ENCODE measurements at places on chromosomes 4 and X. TPM values are rescaled to one million over a fixed set of nuclear protein-coding genes. Genes with fewer than 3 reads are reported as not detected.
A peak's percentile ranks its signal among the peaks of the same experiment; 100 is the strongest.

GRCh38 chrX:80876877-80877276 is 67.2 kb upstream of the BRWD3 start:
- DNase-seq, result peak; percentile 16

DNA sequence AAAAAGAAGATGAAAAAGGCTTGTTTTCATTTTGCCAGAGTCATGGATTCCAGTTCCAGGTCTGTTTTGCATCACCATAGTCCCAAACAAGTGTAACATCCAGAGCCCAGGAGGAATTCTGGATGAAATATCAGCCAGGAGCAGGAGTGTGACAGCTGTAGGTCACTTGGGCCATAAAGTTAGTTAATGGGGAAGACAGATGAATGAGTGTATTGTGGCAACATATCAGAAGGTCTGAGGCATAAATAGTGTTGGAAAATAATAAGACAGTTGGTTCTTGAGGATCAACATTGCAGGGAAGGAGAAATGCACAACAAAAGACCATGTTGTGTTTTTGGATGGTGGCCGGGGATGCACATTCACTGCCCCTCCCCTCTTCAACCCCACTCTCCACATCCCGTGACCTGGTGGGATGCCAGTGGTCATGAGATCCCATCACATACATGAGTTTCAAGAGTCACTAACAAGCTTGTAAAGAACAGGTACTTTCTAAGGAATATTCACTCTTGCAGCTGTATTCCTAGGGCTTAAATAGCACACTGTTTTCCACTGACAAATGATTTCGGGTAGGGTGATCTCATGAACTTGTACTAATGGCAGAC is 83.1 kb upstream of the IGFBP7 start:
- DNase-seq, result no peak

GRCh38 chr4:11073621-11074051 is 355.1 kb downstream of the HS3ST1 start:
- no peak for DNase-seq

DNA sequence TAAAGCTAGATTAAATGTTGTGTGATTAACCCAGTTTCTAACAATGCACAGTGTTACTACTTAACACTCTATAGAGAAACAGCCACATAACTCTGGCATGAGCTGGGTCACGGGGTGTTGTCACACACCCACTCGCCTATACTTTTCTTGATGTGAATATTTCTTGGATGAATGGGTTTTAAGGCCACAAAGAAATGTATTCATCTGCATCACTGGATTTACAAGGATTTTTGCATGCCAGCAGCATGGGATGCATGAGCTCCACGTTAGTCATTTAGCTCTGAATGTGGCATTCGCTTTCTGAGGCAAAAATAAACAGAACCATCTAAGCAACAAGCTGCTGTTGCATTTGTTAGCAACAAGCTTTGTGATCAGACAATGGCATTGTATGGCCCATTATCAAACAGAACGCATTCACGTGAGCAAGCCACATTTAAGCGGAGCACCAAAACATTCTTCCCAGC is 89.7 kb downstream of the LRP2BP start:
- DNase-seq, result peak; percentile 99

DNA sequence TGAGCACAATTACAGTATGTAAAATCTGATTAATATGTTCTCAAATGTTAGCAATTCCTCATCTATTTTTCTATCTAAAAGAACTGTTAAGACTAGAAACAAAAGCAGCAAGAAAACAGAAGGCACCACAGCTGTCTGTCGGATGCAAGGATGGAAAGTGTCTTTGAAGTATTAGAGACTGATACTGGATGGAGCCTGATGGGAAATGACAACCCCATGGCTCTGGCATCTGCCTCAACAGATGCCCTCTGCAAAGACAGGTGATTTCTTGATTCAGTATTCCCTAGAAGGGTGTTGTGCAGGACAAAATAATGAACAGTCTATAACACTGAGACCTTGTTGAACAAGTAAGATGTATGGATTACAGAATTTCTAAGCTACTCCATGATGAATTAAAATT is 19.7 kb downstream of the LRCH2 start:
- DNase-seq, result no peak

- no peak for DNase-seq
These were observed 103.6 kb downstream of the ITM2A start for GRCh38 chrX:79263550-79263949.

GRCh38 chr4:183286590-183287308 is 33.3 kb downstream of the CLDN22 start:
- DNase-seq, result no peak

DNA sequence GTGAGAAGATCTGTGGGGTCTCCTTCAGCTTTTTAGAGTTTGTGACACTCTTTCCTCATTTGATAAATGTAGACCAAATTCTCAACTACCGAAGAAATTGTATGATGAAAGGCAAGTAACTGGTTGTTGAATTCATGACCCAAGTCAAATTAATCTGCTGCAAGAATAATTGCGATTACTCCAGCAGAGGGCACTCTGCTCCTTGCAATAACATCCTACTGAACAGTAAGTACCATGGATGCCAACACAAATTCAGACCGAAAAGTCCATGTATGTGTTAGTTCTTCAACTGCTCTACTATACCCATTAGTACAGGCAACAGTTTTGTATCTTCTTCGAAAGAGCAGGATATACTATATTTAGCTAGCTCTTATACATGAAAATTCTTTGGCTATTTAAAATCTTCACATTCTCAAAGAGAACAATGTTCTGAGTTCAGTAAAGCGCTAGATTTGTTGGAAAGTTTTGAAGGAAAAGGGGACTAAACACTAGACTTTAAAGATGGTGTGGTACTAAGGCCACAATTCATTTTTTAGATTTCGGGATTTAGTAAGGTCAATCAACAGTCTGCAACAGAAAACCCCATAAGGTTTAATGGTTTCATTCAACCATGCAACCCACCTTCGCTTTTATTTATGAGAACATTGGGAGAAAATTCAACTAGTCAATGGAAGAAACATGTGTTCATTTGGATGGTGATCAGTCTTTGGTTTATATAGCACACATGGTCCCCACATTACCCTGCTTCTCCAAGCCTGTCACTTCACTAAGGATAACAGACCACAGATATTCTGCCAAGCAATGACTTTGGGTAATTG is 105.4 kb upstream of the TBC1D9 start:
- peak; percentile 74 for DNase-seq

GRCh38 chr4:146142768-146143167 is 32.8 kb upstream of the LSM6 start:
- no peak for DNase-seq

GRCh38 chr4:169184236-169184635 is 86.5 kb downstream of the SH3RF1 start:
- no peak for DNase-seq

GRCh38 chr4:88166608-88167007 is 8.2 kb upstream of the ABCG2 start:
- no peak for DNase-seq

GRCh38 chrX:3712051-3712869 is 1.2 kb downstream of the PRKX start:
- DNase-seq, result no peak

DNA sequence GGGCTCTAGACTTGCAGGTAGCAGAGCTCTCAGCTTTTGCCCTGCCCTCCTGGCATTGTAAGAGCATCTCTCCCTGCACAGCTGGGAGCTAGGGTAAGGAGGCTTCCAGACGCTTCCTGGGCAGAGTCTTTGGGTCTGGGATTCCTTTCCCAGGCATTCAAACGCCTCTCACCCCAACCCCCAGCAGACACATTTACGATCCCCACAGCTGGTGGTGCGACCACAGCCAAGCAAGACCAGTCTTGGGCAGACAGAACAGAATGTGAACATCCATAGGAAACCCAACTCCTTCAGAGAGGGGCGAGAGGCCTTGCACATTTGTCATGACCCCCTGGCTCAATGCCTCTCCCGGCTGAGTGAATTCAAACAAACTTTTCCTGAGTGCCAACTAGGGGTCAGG is 38.1 kb upstream of the CD99L2 start:
- no peak for DNase-seq

GRCh38 chr4:57051095-57051494 is 59.1 kb downstream of the IGFBP7 start:
- DNase-seq, result no peak

DNA sequence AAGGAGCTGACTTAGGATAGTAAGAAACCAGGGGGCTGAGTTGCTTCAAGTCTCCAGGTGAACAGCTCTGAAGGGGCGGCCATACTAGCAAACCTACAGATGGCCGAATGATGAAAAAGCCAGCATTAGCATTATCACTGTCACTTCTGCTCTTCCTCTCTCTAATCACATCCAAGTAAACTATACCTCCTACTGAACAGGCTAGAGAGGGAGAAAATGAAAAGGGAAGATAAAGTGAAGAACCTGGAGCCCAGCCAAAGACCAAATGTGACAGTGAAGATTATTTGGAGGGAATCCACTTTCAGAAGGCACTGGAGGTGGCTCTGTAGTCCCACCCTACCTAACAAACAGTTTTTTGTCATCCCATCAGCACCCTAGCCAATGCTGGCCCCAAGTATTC is 50.4 kb upstream of the PRPS1 start:
- DNase-seq, result no peak

DNA sequence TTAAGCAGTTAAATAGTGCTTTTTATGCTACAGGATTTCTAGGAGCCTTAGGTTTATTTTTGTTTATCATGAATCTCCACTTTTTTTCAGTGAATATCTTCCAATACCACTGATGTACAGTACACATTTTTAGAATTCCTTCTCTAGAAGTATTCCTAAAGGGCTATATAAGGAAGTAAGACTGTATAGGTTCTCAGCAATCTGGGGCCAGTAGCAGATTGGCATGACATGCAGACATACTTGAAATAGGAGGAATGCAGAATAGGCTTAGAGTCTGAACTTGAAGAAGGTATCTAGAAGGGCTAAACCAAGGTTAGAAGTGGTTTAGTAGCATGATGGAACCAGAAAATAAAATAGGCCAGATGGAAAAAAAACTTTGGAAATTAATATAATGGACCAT is 29.8 kb downstream of the HEPH start:
- DNase-seq, result no peak

Gene SERTM2
- not detected for total RNA-seq

Gene NR3C2
- total RNA-seq, result 0.41 TPM

Gene DNAAF6
- total RNA-seq, result not detected

Gene ACOX3
- total RNA-seq, result 19.4 TPM

Gene PABPC1L2A
- total RNA-seq, result not detected
